Renal cortex interstitium (tissue), 15 donors: ENCODE measurements at places on chromosomes 4 and X. TPM values are rescaled to one million over a fixed set of nuclear protein-coding genes. Genes with fewer than 3 reads are reported as not detected.
A peak's percentile ranks its signal among the peaks of the same experiment; 100 is the strongest.

The STATH gene
- polyA plus RNA-seq, result 0.68 TPM

The RAB33A gene
- polyA plus RNA-seq, result 0.78 TPM

The DGAT2L6 gene
- polyA plus RNA-seq, result not detected

The CORIN gene
- polyA plus RNA-seq, result 4.5 TPM

The ARSJ gene
- polyA plus RNA-seq, result 16.2 TPM

The MAPK10 gene
- 56.5 TPM for polyA plus RNA-seq

The ADH7 gene
- polyA plus RNA-seq, result not detected

The CLNK gene
- polyA plus RNA-seq, result 1.5 TPM

The JCHAIN gene
- 1.2 TPM for polyA plus RNA-seq

The MAB21L2 gene
- not detected for polyA plus RNA-seq

The POU3F4 gene
- polyA plus RNA-seq, result 8.1 TPM

The ARMCX1 gene
- 51.5 TPM for polyA plus RNA-seq

DNA sequence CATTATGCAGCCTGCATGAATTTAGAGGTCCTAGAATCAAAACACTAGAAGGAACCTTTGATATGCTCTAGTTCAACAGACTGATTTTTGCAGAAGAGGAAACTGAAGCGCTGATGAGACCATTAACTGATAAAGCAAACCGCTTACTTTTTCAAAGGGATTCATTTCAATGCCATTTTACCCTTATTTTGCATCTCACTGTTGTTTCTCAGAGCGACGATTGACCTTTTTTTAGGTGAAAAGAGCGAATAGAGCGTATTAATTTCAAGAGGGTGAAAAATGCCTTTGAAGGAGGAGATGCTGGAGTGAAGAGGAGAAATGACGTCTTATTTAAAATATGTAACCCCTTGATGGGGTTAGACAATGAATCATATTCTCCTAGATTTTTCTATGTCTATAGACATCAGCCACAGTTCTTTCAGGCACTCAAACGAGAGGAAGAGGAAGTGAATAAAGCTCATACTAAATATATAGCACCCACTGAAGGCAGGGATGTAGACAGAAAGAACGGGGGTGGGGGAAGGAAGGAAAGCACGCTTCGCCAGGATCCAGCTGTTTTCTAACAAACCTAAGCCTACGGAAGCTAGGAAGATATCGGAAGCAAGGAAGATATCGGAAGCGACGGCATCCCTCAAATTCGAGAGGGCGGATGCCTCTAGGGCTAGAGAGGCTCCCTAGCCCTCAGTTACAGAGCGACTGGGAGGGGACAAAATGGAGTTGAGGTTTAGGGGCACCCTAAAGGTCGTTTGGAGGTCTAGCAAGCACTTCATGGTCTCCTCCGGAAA, 848 bp downstream of the ACSL4 start:
- DNase-seq, result no peak

GRCh38 chrX:2848871-2849301, 20.2 kb downstream of the GYG2 start:
- no peak for DNase-seq

- no peak for DNase-seq
These were observed 12.5 kb downstream of the SEC24D start for GRCh38 chr4:118823471-118823870.

DNA sequence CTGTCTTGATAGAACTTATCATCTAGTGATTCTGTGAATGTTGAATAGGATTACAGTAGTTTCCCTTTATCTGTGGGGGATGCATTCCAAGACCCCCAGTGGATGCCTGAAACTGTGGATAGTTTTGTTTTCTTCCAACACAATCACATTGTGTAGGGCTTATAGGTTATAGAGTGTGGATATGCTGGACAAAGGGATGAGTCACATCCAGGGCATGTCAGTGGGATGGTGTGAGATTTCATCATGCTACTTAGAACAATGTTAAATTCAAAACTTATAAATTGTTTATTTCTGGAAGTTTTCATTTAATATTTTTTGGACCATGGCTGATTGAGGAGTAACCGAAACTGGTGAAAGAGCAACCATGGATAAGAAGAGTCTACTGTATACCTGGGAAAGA, 432.3 kb upstream of the ATOH1 start:
- no peak for DNase-seq

GRCh38 chrX:30981968-30982367, 89.9 kb downstream of the FTHL17 start:
- no peak for DNase-seq

GRCh38 chr4:83356899-83357661, 22.4 kb upstream of the HPSE start:
- DNase-seq, result no peak

DNA sequence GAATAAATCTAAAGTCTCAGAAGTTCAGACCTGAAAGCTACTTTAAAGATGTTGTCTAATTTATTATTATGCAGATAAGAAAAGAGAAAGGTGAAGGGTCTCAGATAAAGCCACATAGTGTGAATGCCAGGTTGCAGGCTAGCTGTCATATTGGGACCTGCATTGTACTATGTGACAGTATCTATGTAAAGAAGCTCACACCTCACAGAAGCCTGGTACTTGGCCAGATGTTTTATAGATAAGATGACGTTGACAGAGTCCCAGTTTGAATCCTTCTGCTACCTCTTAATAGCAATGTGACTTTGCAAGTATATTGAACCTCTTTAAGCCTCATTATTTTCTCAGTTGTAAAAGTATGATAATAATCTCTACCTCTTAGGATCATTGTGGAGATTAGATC, 227.0 kb downstream of the SPRY1 start:
- DNase-seq, result no peak

DNA sequence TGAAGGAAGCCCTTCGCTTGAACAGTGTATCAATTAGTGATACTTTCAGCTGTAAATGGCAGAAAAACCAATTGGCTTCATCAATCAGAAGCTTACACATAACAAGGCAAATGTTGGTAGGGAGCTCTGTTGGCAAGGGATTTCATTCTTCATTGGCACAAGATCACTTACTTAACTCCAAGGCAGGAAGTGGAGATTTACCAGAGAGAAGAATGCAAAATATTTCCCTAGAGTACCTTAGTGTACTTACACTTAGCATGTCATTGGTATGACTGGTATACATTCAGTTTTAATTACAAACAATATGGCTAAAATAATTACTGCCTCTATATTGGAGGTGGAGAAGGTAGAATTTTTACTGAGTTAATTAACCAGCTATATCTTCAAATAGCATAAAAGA, 545.0 kb downstream of the GABRG1 start:
- no peak for DNase-seq

DNA sequence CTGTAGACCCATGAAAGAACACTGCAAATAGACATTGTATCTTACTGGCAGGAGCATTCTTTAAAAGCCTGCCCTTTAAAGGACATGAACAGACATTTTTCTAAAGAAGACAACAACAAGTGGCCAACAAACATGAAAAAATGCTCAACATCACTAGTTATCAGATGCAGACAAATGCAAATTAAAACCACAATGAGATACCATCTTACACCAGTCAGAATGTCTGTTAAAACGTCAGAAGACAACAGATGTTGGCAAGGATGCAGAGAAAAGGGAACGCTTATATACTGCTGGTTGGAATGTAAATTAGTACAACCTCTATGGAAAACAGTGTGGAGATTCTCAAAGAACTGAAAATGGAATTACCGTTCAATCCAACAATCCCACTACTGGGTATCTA, 77.2 kb downstream of the ATP10D start:
- no peak for DNase-seq

DNA sequence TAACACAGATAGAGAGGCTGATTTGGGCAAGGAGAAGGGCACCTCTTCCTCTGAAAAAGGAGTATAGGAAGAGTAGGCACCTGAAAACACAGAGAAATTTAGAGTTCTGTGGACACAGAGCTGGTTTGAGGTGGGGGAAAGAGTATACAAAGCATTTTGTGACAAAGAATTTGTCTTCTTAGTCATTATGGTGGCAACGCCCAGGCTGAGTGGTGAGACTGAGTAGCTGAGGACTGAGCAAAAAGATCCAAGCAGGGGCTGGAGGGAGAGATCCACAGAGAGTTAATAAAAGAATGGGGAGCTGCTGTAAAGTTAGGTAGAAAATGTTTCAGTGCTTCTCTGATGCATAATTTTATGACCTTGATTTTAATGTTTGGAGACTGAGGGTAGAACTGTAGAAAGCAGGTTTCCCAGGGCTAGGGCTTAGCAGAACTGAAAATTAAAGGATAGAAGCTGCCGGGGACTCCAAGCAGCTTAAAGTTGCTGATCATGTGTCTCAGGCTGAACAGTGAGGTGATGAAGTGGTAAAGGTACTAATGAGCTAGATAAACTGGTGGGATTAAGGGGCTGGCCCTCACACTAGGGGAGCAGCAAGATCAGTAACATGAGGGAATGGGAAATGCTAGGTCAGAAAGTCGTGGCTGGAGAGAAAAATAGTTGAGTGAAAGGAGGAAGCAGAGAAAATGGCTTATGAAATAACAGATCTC, 118.9 kb downstream of the CEP44 start:
- DNase-seq, result no peak

DNA sequence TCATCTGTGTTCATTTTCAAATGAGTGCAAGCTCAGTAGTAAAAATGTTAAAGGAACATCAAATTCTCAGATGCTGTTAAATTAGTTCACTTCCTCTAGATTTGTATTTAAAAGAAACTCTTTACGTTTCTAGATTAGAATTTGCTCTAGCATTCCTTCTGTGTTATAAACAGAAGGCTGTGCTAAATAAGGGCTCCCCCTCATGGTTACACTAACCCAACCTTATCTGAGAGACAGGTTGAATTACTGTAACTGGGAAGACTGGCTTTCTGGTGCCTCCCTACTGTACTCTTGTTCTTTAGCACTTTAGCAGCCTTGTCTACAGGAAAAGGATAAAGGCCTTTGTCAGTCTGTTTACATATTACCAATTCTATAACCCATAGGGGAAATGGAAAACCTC, 56.8 kb downstream of the RXFP1 start:
- DNase-seq, result no peak

GRCh38 chrX:154116426-154117211, 19.1 kb upstream of the MECP2 start:
- DNase-seq, result no peak

DNA sequence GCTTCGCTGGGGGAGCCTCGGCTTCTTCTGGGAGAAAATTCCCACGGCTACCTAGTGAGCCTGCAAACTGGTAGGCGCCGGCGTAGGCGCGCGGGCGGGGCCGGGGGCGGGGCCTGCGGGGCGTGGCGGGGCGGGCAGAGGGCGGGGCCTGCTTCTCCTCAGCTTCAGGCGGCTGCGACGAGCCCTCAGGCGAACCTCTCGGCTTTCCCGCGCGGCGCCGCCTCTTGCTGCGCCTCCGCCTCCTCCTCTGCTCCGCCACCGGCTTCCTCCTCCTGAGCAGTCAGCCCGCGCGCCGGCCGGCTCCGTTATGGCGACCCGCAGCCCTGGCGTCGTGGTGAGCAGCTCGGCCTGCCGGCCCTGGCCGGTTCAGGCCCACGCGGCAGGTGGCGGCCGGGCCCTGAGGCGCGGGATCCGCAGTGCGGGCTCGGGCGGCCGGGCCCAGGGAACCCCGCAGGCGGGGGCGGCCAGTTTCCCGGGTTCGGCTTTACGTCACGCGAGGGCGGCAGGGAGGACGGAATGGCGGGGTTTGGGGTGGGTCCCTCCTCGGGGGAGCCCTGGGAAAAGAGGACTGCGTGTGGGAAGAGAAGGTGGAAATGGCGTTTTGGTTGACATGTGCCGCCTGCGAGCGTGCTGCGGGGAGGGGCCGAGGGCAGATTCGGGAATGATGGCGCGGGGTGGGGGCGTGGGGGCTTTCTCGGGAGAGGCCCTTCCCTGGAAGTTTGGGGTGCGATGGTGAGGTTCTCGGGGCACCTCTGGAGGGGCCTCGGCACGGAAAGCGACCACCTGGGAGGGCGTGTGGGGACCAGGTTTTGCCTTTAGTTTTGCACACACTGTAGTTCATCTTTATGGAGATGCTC, at the start of gene HPRT1:
TSS of gene HPRT1 (plus strand) at position 161 of the 857 bp plus-strand sequence. CDS start at position 308, 147 bp downstream.
- DNase-seq, result peak; percentile 56

GRCh38 chr4:168188754-168189153, 96.4 kb downstream of the ANXA10 start:
- DNase-seq, result no peak

- DNase-seq, result no peak
These were observed 1287.7 kb downstream of the FAM133A start for GRCh38 chrX:94961730-94962129.

DNA sequence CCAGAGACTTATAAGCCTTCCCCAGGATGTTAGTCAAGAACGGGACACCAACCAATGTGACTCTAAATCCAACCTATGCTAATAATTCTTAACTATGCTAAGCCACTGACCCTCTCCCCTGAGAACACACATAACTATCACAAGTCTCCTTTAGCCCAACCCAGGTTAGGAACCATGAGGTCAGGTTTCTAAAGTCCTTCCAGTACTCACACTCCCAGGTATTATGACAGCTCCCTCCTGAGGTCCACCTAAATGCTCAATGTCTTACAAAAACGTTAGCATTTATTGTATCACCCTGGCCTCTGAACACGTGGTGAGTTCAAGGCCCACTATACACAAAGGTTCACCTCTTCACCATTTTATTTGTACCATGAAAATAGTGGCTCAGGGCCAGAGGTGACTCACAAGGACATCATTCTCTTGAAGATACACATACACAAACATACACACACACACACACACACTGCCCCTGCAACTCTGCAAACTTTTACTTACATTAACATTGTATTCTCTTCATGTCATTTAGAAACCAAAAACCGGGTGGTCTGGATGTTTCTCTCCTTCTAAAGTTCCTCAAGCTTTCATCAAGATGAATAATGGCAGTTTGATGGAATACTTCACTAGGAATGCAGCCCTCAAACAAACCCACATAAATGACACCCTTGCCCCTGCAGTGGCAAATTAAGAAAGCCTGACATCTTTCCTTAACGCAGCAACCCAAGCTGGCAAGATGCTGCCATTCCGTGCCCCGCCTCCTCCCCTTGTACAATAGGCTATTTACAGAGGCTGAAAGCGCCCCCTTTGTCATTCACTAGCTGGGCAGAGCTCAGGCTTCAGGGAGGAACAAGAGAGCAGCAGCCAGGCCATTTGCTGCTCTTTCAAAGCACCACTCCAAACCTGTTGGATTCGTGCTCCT, 17.7 kb downstream of the ACSL1 start:
- no peak for DNase-seq

DNA sequence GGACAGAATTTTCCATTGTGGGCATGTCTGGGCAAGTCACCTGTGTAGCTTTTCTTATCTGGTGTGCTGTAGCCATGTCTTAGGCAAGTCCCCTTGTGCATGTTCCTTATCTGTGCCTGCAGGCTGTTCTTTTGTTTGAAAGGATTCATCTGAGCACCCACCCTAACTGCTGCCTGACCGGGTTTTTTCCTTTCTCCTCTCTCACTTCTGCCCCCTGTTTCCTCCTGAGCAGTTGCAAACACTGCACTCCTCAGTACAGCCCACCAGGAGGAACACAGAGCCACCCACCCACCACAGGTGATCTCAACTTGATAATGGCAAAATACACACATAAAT, 29.2 kb upstream of the IL9R start:
- no peak for DNase-seq

- DNase-seq, result no peak
These were observed 42.2 kb downstream of the KLHL5 start for GRCh38 chr4:39104255-39104654.

GRCh38 chr4:13641084-13641483, 13.6 kb upstream of the BOD1L1 start:
- DNase-seq, result no peak

GRCh38 chr4:57043347-57044251, 64.9 kb downstream of the POLR2B start:
- no peak for DNase-seq
